ENCODE measurements at places on chromosomes 5 and 9. TPM values are rescaled to one million over a fixed set of nuclear protein-coding genes. Genes with fewer than 3 reads are reported as not detected.
A peak's percentile ranks its signal among the peaks of the same experiment; 100 is the strongest.

CTSL gene
- 44.1 TPM for total RNA-seq

DNA sequence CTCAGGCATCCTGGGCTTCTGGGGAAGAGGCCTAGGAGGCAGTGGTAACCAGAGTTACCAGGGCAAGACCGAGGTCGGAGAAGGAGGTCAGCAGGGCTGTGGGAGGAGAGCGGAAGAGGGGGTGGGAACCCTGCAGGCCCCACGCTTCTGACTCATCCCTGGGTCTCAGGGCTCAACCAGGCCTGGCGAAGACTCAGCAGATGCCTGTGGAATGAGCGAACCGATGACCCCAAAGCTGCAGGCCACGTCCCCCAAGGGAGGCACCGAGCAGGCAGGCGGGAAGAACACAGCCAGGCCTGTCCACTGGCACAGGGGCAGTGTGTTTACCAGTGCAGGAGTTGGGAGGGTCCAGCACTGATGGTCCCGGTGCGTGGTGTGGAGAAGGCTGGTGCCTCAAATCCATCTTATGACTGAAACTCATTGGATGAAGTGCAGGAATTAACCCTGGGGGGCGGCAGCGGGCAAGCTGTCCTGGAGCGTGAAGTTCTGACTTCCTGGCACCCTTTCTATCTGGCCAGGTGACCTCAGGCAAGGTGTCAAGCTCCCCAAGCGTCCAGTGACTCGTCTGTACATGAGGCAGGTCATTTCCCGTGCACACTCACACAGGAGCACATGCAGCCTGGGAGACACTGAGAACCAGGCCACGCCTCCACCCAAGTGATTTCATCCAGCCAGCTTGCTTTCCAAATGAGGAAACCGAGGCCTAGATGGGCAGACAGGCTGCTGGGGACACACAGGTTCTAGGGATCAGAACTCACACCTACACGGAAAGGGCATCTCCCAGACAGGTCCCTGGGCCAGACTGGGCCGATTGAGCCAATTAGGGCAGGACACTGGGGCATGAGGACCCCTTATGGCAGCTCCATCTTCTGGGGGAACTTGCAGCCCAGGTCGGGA, 69.1 kb downstream of the ADAMTS2 start:
- DNase-seq, result no peak
- H3K4me3 ChIP-seq, result no peak overlapping the region
- no peaks in the 10 kb centered on the region for H3K27me3 ChIP-seq

DNA sequence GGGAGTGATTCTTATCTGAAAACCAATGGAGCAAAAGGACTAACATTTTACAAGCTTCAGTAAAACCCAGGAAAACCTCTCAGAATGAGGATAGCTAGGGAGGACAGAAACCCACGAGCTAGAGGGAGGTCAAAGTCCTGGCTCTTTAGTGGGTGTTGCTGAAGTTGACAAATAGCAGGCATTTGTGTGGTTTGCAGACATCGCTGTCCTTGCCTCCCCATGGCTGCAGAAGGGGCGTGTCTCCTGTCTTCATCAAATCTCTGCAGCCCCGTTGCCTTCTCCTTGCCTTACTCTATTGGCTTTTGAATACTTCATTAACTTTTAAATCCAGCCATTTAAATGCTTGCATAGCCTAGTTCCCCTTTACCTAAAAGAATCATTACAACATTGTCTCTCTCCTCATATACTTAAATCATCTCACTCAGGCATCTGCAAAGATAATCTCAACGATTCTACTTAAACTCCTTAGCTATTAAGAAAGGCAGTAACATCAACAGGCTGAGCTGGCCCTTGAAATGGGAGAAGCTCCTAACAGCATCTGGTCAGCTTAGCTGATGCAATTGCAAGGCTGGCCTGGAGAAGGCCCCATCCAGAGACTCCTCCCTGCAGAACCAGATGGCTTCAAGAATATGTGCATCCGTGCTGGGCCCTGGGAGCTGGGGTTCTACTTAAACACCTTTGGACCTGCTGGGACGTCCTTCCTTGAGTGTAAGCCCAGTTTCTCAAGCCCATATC, 152.8 kb upstream of the TAS2R1 start:
- no peaks in the 10 kb centered on the region for H3K36me3 ChIP-seq
- no peak overlapping the region for H3K27ac ChIP-seq
- no peak for DNase-seq
- no peak overlapping the region for H3K4me3 ChIP-seq

DNA sequence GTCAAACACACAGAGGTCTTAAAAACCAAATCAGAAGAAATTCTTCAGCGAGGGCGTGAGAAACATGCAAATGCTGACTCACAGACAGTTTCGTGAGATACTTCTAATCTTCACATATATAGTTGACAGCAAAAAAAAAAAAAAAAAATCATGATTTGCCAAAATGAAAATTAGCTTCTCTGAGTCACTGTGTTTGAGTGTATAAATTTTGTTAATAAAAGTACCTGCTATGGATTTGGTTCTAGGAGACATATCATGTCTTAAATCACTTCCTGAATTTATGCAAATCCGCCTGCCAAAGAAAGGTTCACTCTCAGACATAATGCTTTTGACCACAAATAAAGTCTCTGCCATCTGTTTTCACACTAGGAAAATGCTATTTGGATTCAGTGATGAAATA, 114.3 kb downstream of the SLC1A3 start:
- no peaks in the 10 kb centered on the region for H3K27me3 ChIP-seq
- H3K36me3 ChIP-seq, result no peaks in the 10 kb centered on the region
- H3K4me1 ChIP-seq, result peaks cover 24% of the 10 kb centered on the region
- no peak overlapping the region for H3K4me3 ChIP-seq

- no peak overlapping the region for H3K4me3 ChIP-seq
- no peaks in the 10 kb centered on the region for H3K36me3 ChIP-seq
- no peaks in the 10 kb centered on the region for H3K27me3 ChIP-seq
- H3K27ac ChIP-seq, result peak overlapping the region; percentile 97
- DNase-seq, result no peak
Observed at GRCh38 chr9:120925535-120926396, 830 bp downstream of the TRAF1 start.

DNA sequence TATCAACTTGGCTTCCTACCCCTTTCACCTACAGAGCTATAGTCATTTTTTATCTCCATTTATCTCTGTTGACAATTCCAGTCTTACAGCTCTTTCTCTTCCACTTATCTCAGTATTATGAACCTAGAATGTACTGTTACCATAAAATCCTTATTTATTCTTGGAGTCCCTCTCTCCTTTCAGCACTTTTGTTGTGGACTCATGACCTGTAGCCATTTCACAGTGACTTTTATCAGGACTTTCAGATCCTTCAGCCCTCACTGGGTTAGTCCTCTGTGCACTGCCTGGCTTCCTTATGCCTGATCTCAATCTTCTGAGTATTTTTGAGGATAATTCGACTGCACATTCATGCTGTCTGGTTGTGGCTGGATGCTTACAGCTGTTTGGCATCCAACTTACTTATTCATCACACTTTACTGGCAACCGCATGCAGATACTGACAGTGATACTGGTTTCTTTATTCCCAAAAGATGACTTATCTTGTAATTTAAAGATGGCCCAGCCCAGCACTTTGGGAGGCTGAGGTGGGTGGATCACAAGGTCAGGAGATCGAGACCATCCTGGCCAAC, 293.3 kb downstream of the MAN2A1 start:
- no peaks in the 10 kb centered on the region for H3K27me3 ChIP-seq
- H3K4me3 ChIP-seq, result no peak overlapping the region
- H3K27ac ChIP-seq, result no peak overlapping the region
- no peak for DNase-seq
- no peaks in the 10 kb centered on the region for H3K36me3 ChIP-seq

- DNase-seq, result no peak
- H3K4me1 ChIP-seq, result peaks cover 44% of the 10 kb centered on the region
- H3K4me3 ChIP-seq, result no peak overlapping the region
- H3K27me3 ChIP-seq, result no peaks in the 10 kb centered on the region
- H3K36me3 ChIP-seq, result no peaks in the 10 kb centered on the region
Observed at GRCh38 chr9:5632540-5632939, 3.6 kb downstream of the RIC1 start.

- H3K4me3 ChIP-seq, result no peak overlapping the region
- no peak overlapping the region for H3K27ac ChIP-seq
- H3K27me3 ChIP-seq, result no peaks in the 10 kb centered on the region
- H3K4me1 ChIP-seq, result peaks cover 4% of the 10 kb centered on the region
- no peaks in the 10 kb centered on the region for H3K36me3 ChIP-seq
Observed at GRCh38 chr5:3741374-3741770, 145.7 kb downstream of the IRX1 start.

GPR151 gene
- total RNA-seq, result not detected

GRCh38 chr5:143521141-143521540, 117.7 kb upstream of the NR3C1 start:
- DNase-seq, result no peak
- no peak overlapping the region for H3K4me3 ChIP-seq
- H3K27ac ChIP-seq, result no peak overlapping the region
- H3K36me3 ChIP-seq, result no peaks in the 10 kb centered on the region
- H3K4me1 ChIP-seq, result no peaks in the 10 kb centered on the region

DNA sequence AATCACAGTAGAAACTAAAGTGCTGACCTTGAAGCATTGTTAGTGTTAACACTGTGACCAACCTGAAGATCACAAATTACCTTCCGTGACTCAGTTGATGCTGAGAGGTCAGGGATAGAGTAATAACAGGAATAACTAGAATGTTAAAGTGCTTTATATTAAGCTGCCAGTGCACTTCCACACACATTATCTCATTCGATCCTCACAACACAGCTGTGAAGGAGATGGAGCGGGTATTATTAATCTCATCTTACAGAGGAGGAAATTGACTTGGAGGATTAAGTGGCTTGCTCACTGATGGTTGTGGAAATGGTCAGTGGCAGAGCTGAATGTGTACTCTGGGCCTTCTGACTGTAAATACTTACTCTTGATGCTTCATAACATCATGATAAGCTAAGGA, 252.5 kb upstream of the DMRT1 start:
- H3K27me3 ChIP-seq, result no peaks in the 10 kb centered on the region
- H3K36me3 ChIP-seq, result no peaks in the 10 kb centered on the region
- H3K4me1 ChIP-seq, result peaks cover 64% of the 10 kb centered on the region
- peak overlapping the region; percentile 47 for H3K27ac ChIP-seq
- DNase-seq, result no peak

DNA sequence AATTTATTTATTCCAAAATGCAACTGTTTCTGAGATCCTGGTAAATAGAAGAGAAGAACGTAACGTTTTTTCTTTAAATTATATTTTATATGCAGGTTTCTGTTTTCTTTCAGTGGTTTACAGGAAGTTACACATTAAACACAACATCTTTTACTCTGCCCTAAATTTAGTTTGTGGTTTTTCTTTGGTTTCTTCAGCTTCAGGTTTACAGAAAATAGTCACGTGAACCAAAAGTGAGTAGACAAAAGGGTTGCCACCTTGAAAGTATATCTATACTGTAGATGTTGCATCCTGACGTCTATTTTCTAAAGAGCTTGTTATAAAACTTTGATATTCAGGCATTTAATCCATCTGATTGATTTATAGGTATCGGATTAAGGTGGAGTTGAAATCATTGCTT, 1236.6 kb downstream of the MAT2B start:
- H3K27me3 ChIP-seq, result no peaks in the 10 kb centered on the region
- no peaks in the 10 kb centered on the region for H3K4me1 ChIP-seq
- H3K4me3 ChIP-seq, result no peak overlapping the region
- no peak overlapping the region for H3K27ac ChIP-seq
- DNase-seq, result no peak
- H3K36me3 ChIP-seq, result no peaks in the 10 kb centered on the region

GRCh38 chr9:91681461-91682305, 258.1 kb upstream of the NFIL3 start:
- H3K27me3 ChIP-seq, result no peaks in the 10 kb centered on the region
- H3K4me3 ChIP-seq, result no peak overlapping the region
- no peak overlapping the region for H3K27ac ChIP-seq
- H3K36me3 ChIP-seq, result no peaks in the 10 kb centered on the region
- peak; percentile 11 for DNase-seq

GPR150 gene
- not detected for total RNA-seq

- DNase-seq, result no peak
- H3K27ac ChIP-seq, result no peak overlapping the region
- H3K4me3 ChIP-seq, result no peak overlapping the region
- no peaks in the 10 kb centered on the region for H3K36me3 ChIP-seq
- no peaks in the 10 kb centered on the region for H3K27me3 ChIP-seq
- H3K4me1 ChIP-seq, result no peaks in the 10 kb centered on the region
Observed at GRCh38 chr5:2656206-2656605, 95.3 kb downstream of the IRX2 start.

DNA sequence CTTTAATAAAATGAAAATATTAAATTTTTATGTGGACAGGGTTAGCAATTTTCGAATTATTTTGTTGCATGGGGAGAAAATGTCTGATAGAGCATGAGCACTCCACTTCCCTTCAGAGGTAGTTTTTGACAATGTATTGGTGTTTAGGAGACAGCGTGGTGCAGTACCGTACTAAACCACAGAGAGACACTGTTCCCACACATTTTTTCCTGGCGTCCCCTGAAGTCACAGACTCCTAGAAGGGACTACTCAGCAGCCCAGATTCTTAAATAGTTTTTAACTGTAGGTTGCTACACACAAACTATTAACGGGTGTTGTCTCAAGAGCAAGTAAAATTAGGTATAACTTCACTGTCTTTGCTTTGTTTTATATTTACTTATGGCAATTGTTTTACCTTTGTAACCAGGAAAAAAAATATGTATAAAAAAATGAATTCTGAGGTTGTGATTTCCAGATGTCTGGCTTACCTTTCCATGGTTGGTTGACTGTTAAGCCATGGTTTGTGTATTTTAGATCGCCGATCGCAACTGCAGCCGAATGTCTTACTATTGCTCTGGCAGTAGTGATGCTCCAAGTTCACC, 171.2 kb downstream of the DOCK8 start:
- H3K27me3 ChIP-seq, result no peaks in the 10 kb centered on the region
- no peak overlapping the region for H3K4me3 ChIP-seq
- no peak overlapping the region for H3K27ac ChIP-seq
- H3K4me1 ChIP-seq, result no peaks in the 10 kb centered on the region

ITGA1 gene
- 9.3 TPM for total RNA-seq

GRCh38 chr5:98827161-98827560, 53.7 kb downstream of the RGMB start:
- no peak for DNase-seq
- no peak overlapping the region for H3K4me3 ChIP-seq
- no peaks in the 10 kb centered on the region for H3K4me1 ChIP-seq
- no peaks in the 10 kb centered on the region for H3K36me3 ChIP-seq

DNA sequence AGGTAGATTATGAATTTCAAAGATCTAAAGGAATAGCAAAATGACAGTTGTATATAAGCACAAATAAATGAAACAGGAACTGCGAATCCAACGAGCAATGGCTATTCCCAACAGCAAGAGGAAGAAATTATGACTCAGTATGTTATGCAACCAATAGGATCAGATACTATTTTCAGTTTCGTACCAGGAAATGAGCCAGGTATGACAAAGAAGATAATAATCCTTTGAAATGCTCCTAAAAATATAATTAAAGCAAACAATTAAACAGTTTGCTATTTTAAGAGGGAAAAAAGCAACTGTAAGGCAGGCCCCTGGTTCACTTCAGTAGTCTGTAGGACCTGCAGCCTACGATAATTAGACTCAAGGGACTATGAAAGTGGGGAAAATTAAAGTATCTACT, 58.9 kb downstream of the AUH start:
- no peak overlapping the region for H3K4me3 ChIP-seq
- H3K4me1 ChIP-seq, result peaks cover 38% of the 10 kb centered on the region
- peak overlapping the region; percentile 74 for H3K27ac ChIP-seq
- no peak for DNase-seq
- no peaks in the 10 kb centered on the region for H3K27me3 ChIP-seq
- no peaks in the 10 kb centered on the region for H3K36me3 ChIP-seq

PDE6A gene
- 0.04 TPM for total RNA-seq

GRCh38 chr5:139470821-139471300, at the start of gene SMIM33:
Gene SMIM33 (plus strand): TSS chr5:139471004. CDS start chr5:139471122, 118 bp downstream.
- H3K4me1 ChIP-seq, result peaks cover 41% of the 10 kb centered on the region
- no peak for DNase-seq
- peaks cover 2% of the 10 kb centered on the region for H3K36me3 ChIP-seq
- H3K27me3 ChIP-seq, result no peaks in the 10 kb centered on the region

GKAP1 gene
- total RNA-seq, result 0.64 TPM
